AG04449 (cell line): ENCODE measurements at places on chromosomes 1 and 21.

GRCh38 chr1:94982398-94982797, 55.5 kb upstream of the CNN3 start:
- DNase-seq = no peak

GRCh38 chr1:66951513-66951912, 26.7 kb downstream of the MIER1 start:
- DNase-seq = peak; percentile 79

DNA sequence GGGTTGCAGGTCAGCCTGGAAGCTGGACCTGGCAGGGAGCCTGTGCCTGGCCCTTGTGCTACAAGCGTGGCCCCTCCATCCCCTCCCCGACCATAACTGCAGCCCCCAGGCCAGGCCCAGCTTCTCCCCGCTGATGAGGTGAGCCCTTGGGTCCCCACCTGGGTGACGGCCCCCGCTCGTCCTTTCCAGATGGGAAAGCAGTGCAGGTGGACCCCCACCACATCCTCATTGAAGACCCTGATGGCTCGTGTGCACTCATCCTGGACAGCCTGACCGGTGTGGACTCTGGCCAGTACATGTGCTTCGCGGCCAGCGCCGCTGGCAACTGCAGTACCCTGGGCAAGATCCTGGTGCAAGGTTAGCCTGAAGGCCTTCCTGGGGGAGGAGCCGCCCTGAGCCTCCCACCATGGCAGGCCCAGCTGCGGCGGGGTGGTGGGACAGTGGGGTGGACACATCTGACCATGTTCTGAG, 56.9 kb downstream of the TRIM11 start:
- DNase-seq = no peak

GRCh38 chr1:214637722-214638458, 34.9 kb downstream of the CENPF start:
- DNase-seq = no peak

DNA sequence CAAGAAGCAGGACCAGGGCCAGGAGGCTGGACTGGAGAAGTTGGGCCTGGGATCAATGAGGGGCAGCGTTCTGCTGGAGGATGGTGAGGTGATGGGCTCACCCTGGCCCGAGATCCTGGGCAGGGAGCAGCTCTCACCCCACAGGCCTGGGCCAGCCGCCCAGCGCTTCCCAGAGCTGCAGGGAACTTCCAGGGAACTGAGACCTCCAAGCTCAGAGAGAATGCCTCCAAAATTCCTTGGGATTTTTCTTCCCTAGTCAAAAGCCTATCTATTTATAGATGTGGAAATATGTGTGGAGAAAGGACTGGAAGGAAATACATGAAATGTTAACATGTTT, 121.2 kb downstream of the SPSB1 start:
- DNase-seq = peak; percentile 61

DNA sequence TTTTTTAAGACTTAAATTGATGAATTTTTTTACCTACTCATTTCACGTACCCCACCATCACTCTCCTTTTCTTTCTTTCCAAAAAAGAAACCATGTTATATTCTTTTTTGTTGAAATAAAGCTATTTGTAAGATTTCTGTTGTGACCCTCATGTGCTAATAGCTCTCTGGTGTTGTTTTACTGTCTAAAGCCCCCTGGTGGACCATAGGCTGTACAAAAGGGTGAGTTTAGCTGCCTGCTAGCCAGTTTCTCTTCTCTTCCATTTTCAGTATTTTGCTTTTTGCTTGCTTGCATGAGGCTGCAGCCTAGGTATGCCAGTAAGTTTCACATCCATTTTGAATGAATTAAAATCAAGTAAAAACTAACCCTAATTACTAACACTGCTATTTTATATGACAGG, 15.6 kb upstream of the VAMP3 start:
- no peak for DNase-seq

DNA sequence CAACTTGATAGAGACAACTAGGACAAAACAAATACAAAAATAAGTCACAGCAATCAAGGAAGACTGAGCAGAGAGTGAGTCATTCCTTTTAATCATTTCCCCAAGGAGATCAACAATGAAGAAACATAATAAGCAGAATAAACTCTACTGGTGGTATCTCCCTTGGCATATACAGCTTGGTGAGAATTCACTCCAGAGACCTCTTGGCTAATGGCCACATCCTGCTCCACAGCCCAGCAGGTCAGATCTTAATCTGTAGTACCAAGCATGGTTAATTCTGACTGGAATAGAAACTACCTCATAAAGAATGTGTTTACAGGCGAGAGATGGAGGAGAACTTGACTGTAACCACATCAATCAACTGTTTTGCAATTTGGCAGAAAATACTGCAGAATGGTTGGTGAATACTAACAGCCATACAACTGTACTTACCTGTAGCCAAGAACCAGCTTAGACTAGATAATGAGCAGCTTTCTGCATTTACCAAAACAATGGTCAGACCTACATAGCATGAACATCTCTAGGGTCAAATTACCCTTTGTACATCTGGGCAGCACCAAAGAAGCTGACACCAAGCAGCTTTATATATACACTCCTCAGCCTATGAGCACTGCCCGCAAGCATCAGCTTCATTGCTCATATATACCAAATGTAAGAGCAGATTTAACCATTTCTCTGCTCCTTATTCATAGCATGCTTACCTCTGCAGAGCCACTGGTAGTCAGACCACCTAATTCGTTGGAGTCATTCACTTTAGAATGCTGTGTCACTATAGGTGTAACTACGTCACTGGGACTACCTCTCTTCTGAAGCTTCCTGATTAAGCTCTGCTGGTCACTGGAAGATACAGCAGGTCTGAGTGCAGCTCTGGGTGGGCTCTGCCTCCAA, 51.0 kb downstream of the KIAA0319L start:
- peak; percentile 69 for DNase-seq

- DNase-seq = no peak
Observed at GRCh38 chr1:147723691-147724323, 36.6 kb downstream of the GJA5 start.

DNA sequence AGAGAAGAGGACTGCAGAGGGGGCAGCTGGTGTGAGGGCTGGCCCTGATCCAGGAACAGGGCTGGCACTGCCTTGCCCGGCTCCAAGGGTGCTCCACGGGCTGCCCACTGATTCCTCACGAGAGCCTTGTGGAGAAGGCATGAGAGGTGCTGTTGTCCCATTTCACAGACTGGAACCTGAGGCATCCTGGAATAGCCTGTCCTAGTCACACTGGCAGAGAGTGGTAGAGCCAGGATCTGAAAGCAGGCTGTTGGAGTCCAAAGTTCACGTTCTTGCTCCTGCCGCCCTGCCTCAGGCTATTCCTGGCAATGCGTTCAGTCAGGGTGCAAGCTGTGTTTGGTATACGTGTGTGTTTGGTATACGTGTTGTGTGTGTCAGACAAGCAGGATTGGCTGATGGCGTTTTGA, 1.8 kb downstream of the RER1 start:
- DNase-seq = no peak

DNA sequence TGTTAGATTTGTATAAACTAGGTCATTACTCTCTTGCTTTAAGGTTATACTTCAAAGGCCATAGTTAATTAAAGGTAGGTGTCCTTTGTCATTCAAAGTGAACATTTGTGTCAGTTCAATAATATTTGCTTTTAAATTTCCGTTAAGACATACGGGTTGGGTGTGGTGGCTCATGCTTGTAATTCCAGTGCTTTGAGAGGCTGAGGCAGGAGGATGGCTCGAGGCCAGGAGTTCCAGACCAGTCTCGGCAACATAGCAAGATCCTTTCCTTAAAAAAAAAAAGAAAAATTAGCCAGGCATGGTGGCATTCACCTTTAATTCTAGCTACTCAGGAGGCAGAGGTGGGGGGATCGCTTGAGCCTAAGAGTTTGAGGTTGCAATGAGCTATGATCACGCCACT, 80.4 kb downstream of the KIF26B start:
- DNase-seq = no peak

DNA sequence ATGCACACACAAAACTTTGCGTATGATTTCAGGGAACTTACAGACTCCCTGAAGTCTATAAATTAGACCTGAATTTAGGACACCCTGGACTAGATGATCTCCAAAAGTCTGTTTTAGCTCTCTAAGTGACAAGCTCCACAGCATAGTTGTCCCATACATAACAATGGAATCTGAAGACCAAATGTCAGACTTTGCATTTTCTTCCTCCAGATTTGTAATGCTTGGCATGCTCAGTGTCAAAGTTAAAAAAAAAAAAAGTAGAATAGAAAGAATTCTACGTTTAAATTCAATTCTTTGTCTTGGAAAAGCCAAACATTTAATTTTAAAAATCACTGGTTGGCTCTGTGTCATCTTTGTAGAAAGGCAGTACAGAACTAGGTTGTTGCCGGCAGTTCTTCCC, 66.7 kb downstream of the OLFML2B start:
- DNase-seq = no peak

- DNase-seq = no peak
Observed at GRCh38 chr1:166031932-166032571, 134.7 kb downstream of the FAM78B start.

- no peak for DNase-seq
Observed at GRCh38 chr1:54614563-54614962, 8.8 kb downstream of the FAM151A start.

- DNase-seq = no peak
Observed at GRCh38 chr1:173506437-173506836, 29.3 kb downstream of the PRDX6 start.

GRCh38 chr1:221778125-221778524, 36.2 kb upstream of the DUSP10 start:
- DNase-seq = no peak

- DNase-seq = no peak
Observed at GRCh38 chr1:53076165-53076564, 14.2 kb downstream of the PODN start.

- DNase-seq = no peak
Observed at GRCh38 chr1:187047298-187047697, 218.5 kb downstream of the PLA2G4A start.

DNA sequence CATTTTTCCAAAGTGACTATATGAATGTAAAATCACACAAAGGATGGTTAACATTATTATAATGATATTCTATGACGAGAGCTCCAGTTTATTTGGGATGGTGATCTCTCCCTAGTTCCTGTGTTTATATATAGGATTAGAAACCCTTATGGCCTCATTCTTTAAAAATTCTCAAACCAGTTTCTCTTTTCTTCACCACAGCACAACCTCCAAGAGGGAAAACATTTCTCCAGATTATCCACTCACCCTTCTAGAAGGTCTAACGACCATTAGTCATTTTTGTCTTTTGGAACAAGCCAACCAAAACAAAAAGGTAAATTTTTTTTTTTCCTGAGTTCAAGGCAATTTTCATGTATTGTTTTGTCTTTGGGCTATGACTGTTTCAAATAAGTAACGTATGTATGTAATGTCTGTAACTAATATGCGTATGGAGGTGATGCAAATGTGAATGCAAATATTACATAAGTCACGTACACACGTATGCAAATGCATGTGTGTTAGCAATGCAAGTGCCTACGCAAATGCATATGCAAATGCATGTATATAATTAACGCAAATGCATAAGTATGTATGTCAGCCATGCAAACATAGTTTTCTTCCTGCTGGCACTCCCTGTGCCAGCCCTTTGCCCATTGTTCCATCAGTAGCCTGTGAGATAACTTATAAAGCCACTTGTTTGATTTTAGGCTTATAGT, 72.5 kb upstream of the MORC3 start:
- DNase-seq = peak; percentile 7

DNA sequence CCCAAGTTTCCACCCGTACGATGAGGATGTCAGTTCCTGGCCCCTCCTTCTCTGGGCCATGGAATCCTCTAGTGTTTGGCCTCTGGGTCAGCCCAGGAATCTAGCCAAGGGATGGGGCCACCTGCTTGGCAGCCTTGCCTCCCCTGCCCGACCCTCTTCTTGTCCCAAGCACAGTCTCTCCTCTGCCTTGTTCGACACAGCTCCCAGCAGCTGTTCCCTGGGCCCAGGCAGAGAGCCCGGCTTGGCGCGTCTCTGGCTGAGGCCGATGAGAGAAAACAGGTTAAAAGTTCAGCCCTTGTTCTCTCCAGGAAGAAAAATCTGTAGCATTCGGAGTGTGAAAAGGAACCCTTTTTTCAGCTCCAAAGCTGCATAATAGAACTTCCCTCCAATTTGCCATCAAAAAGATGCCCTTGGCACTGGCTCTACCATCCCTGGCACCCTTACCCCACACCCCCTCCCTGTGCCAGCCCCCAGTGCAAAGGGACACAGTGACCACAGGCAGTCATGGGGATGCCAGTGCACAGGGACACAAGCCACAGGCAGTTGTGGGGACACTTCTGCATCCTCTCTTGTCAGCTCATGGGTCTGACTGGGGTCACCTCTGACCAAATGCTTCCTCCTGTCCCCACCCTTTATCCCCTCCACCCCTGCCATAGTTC, 68.4 kb downstream of the EPHB2 start:
- DNase-seq = no peak

GRCh38 chr1:222643606-222643937, 25.7 kb downstream of the MIA3 start:
- no peak for DNase-seq

GRCh38 chr1:3922201-3922725, 22.2 kb upstream of the C1orf174 start:
- DNase-seq = no peak

DNA sequence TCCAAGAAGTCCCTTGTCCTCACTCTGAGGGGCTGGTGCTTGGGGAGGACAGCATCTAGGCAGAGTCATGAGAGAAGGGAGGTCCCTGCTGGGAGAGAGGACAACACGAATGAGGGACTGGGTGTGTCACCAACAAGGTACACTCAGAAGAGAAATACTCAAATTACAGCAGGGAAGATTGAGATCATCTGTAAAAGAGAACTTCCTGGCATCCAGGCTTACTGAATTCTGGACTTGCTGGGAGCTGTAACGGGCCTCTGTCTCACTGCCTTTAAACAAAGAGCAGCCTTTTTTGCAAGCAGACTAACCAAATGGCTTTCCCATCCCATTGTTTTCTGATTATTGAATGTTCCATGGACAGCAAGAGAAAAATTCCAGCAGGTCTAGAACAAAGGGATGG, 195.7 kb upstream of the RAB4A start:
- no peak for DNase-seq

GRCh38 chr1:198936371-198937083, 297.7 kb downstream of the PTPRC start:
- DNase-seq = no peak

DNA sequence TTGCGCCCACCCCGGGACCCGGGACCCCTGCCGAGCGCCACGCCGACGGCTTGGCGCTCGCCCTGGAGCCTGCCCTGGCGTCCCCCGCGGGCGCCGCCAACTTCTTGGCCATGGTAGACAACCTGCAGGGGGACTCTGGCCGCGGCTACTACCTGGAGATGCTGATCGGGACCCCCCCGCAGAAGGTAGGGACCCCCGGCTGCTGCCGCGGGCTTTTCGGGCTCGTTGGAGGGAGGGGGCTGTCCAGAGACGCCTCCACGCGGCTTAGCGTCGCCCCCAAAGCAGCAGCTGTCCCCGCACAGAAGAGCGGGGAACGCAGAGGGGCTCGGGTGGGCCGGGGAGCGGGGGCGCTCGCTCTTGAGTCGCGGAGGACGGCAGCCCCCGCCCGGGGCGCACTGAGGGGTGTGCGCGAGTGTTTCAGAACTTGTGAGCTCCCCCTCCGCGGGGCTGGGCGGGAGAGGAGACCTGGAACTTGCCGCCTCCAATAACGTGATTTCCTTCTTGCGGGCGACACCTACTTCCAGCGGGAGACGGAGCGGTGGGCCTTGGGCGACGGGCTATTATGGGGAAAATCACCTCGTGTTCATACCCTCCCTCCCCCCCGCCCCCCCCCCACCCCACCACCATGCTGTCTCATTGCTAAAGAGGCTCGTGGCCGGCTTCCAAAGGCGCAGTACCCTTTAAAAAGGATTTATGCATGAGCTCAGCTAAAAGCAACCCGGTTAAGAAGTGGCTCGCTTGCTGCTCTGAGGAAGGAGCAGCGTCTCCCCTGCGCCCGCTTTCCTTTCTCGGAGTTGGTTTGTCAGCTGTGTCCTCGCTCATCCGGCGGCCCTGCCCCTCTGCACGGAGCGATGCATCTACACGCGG, 664 bp downstream of the BACE2 start:
- DNase-seq = no peak

GRCh38 chr1:47637111-47637685, 199.4 kb downstream of the FOXD2 start:
- DNase-seq = no peak
